ENCODE measurements at places on chromosomes 3 and 15.
A peak's percentile ranks its signal among the peaks of the same experiment; 100 is the strongest.

DNA sequence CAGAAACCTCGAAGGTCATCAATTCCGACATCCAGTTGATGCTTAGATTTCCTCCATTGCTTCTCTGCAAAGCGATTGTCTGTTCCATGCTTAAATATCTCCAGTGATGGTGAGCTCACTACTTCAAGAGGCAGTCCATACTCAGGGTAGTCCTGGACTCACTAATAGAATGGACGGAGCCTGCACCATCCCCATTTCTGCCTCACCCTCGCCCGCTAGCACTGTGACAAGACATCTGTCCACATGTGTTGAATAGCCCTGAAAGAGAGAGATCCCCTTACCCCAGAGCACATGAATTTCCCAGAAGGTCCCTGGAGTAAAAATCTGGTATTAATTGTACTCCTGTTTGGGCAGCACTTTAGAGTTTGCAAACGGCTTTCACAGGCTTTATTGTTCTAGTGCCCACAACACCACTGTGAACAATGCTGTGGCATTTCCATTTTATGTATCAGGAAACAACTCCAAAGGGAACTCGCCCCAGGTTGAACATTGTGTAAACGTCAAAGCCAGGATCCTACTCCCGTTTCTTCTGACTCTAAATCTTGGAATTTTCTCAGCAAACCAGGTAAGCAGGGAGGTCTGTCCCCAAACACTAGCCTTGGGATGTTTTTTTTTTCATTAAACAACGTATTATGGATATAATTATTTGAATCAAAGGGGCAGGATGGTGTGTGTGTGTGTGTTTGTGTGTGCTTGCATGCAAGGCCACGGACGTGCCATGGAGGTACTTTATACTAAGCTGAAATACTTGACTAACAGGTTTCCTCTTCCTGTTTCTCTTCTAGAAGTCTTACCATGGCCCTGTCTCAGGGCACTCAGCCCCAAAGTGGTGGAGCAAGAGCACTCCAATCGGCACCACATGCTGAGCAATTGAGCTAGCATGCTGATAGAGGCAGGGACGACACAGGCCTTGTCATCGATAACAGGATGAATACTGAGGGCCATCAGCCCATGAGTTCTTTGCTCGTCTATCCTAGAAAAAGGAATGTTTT lies 198.3 kb downstream of the OPA1 start:
- H3K36me3 ChIP-seq, result no peaks in the 10 kb centered on the region
- H3K4me3 ChIP-seq, result no peak overlapping the region
- H3K27me3 ChIP-seq, result peaks cover 42% of the 10 kb centered on the region
- no peaks in the 10 kb centered on the region for H3K4me1 ChIP-seq
- no peak for ATAC-seq
- H3K27ac ChIP-seq, result no peak overlapping the region

DNA sequence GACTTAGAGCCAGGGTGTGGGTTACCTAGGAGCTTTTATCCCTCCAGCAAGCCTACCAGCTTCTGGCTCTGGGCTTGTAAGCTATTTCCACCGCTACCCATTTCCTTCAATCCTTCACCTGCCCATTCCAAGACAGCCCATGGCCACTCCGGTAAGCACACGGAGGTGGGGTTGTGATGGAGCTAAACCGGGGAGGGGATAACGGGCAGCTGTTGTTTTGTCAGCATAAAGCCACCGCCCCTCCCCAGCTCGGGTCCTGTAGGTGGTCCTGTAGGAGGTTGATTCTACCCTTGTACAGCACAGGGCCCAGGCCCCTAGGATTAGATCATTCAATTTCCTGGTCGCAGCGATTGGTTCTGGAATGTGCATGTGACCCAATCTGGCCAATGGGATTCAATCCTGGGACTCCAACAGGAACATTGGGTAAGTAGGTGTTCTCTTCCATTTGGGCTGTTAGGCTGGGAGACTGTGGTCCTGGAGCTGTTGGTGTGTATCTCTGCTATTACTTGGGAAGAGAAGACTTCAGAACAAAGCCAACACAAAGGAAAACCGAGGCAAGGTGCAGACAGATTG lies 150.6 kb downstream of the RAB11A start:
- peaks cover 20% of the 10 kb centered on the region for H3K27me3 ChIP-seq
- no peaks in the 10 kb centered on the region for H3K36me3 ChIP-seq
- H3K4me3 ChIP-seq, result no peak overlapping the region

DNA sequence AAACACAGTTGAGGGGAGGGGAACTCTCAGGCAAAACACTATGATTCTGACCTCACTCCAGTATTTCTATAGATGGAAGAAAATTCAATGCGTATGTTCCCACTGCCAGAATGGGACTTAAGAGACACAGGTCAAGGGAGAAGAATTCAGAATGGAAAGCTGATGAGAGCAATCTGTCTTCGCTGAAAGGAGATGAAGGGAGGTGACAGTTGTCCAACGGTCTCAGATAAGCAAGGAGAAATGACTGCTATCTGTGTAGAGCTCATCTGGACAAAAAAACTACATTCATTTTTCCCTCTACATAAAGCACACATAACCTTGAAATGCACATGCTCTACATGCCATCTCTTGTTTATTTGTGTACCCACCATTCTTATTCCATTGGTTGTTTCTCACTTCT lies 405.1 kb downstream of the LSAMP start:
- no peaks in the 10 kb centered on the region for H3K36me3 ChIP-seq
- H3K27ac ChIP-seq, result no peak overlapping the region
- no peaks in the 10 kb centered on the region for H3K4me1 ChIP-seq
- no peak overlapping the region for H3K4me3 ChIP-seq

DNA sequence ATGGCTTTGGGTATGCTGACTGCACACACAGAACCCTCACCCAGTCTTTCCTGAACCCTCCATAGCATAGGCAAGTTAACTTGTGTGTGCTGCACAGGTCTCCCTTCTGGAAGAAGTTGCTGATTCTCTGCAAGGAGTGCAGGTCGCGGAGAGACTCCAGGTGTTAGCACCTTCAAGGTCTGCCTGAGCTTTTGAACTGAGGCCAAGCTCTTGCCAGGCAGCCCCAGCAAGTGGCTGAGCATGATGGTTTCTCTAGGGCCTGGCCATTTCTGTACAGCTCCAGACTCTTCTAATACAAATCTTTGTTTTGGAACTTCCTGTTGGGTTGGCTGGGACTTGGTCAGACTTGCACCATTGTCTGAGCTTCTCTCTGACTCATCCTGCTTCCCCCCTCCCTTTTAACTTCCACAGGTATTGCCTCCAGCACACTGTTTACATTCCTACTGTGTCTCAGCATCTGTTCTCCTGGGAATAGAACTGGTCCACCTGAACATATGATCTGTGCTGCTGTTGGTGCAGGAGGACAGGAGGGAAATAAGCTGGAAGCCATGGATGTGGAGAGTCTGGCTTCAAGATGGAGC lies 53.3 kb downstream of the KY start:
- H3K27me3 ChIP-seq, result peaks cover 7% of the 10 kb centered on the region
- H3K4me3 ChIP-seq, result no peak overlapping the region
- no peaks in the 10 kb centered on the region for H3K36me3 ChIP-seq
- ATAC-seq, result no peak
- no peaks in the 10 kb centered on the region for H3K4me1 ChIP-seq

GRCh38 chr3:65356331-65357248 lies 668.8 kb upstream of the ADAMTS9 start:
- H3K36me3 ChIP-seq, result no peaks in the 10 kb centered on the region

- no peak overlapping the region for H3K4me3 ChIP-seq
- H3K27me3 ChIP-seq, result no peaks in the 10 kb centered on the region
- no peak overlapping the region for H3K27ac ChIP-seq
- ATAC-seq, result no peak
- peaks cover 55% of the 10 kb centered on the region for H3K36me3 ChIP-seq
These were observed 33.4 kb upstream of the XRN1 start for GRCh38 chr3:142481196-142481595.

DNA sequence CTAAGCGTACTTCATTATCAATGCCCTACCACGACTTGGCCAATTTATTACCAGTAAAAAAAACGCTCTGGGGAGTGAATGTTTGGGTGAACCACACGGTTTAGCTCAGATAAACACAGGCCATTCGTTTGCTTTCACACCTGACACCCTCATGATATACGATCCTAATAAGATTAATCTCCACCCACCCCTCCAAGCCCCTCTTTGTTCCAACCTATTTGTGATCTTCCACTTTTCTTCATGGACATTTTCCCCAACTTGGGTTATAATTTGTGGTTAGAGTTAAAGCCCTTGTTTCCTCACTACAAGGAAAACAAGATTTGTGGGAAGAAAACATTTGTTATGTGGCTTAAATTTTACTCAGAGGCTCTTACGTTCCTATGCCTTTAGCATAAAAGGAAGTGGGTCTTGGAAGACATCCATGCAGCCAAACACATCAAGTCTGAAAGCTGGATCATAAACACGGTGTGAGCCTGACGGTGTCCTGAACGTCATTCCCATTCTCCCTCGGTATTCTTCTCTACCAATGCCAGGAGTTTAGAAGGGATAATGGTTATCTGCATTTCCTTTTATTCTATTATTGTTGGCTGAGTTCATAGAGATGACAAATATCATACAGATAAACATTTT lies 518.9 kb downstream of the NR2F2 start:
- peaks cover 4% of the 10 kb centered on the region for H3K4me1 ChIP-seq
- ATAC-seq, result no peak
- H3K27me3 ChIP-seq, result no peaks in the 10 kb centered on the region
- no peaks in the 10 kb centered on the region for H3K36me3 ChIP-seq

- no peaks in the 10 kb centered on the region for H3K36me3 ChIP-seq
- no peak overlapping the region for H3K4me3 ChIP-seq
- no peaks in the 10 kb centered on the region for H3K4me1 ChIP-seq
- no peak for ATAC-seq
- H3K27me3 ChIP-seq, result no peaks in the 10 kb centered on the region
These were observed 334.5 kb upstream of the BCHE start for GRCh38 chr3:166171695-166172094.

DNA sequence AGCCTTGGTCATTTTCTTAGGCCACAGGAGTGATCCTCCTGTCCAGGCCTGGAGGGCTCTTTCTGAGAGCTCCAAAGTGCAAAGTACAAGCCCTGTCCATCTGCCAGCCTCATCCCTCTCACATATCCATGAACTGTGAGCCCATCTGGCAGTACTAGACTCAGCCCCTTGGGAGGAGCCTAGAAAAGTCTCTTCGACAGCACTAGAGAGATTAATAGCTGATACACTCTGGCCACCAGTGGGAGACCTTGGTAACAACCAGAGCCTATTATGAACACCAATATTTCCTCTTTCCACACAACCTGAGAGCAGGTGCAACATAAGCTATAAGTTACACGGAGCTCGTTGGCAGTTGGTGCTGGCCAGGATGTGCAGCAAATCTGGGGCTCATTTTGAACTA lies 59.5 kb upstream of the DCLK3 start:
- H3K4me3 ChIP-seq, result no peak overlapping the region
- no peak overlapping the region for H3K27ac ChIP-seq
- H3K4me1 ChIP-seq, result no peaks in the 10 kb centered on the region
- no peaks in the 10 kb centered on the region for H3K27me3 ChIP-seq

DNA sequence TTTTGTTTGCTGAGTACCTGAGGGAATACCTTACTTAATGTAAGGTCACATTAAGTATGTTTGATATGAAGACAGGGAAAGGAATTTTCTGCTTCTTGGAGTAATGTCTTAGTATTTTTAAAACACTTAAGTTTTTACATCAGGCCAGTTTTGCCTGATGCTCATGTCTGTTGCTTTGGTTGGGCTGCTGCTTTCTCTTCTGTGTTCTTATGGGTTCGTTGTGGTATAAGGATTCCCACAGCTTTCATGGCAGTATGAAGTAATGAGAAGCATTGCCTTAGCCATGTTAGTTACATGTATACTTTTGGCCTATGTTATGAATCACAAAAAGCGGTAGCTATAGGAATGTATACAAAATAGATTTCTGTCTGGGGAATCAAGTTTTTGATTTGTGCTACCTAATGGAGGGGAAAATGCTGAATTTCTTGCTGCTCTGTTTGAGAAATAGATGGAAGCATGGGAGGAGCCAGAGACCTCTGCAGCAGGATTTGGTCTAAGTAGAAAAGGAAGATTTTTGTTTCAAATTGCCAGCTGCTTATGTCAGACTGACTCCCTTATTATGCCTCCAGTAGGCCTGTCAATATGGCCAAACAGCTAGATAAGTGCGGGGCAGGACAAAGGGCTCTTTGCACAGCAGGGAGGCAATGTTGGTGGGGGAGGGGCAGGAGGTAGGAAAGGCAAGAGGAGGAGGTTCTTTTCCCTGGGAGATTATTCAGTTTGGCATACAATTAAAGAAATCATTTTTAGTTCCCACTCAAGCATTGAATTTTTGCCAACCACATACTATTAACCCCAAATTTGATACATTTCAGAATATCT lies 5.2 kb downstream of the SETD5 start:
- H3K27ac ChIP-seq, result no peak overlapping the region
- peaks cover 41% of the 10 kb centered on the region for H3K4me1 ChIP-seq
- peak overlapping the region; percentile 98 for H3K4me3 ChIP-seq
- ATAC-seq, result no peak
- H3K27me3 ChIP-seq, result no peaks in the 10 kb centered on the region

- H3K36me3 ChIP-seq, result no peaks in the 10 kb centered on the region
- no peak for ATAC-seq
- no peak overlapping the region for H3K4me3 ChIP-seq
- H3K27me3 ChIP-seq, result no peaks in the 10 kb centered on the region
These were observed 166.6 kb downstream of the PLD1 start for GRCh38 chr3:171643681-171644080.

DNA sequence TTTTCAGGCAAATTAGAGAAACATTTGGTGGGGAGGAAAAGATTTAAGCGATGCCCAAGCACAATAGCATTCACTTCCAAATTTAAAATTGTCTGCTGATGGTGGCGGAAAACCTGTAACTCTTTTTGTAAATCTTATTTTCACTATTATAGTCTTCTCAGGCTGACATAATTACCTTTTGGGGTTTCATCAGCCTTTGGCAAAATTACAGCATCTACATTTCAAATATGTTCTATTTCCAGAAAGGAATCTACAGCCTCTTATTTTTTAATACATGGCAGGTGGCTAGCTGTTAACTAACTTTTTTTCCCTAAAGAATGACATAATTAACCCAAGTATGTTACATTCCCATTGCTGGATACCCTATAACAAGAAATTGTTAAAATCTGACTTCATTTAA lies 391.5 kb upstream of the CCDC54 start:
- no peaks in the 10 kb centered on the region for H3K36me3 ChIP-seq
- peaks cover 5% of the 10 kb centered on the region for H3K27me3 ChIP-seq
- H3K4me1 ChIP-seq, result no peaks in the 10 kb centered on the region
- H3K4me3 ChIP-seq, result no peak overlapping the region
- ATAC-seq, result no peak

DNA sequence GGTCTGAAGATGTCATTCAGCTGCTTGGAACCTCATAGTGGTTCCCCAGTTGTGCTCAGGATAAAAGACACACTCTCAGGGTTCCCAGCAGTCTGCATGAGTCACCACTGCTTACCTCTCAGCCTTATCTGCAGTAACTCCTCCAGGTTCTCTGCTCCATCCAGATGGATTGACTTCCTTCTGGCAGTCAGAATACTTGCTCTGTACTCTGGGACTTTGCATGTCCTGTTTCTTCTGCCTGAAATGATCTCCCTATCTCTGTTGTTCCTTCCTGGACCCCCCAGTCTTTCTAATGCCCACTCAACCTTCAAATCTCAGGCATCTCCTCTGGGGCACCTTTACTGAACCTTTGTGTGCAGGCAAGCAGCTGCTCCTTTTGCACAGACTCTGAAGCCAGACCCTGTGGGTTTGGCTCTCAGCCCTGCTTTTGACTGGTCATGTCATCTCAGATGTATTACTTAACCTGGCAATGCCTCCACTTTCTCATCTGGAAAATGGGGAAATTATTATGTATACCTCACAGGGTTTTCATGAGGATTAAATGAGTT lies 38.4 kb downstream of the ITPR1 start:
- peaks cover 5% of the 10 kb centered on the region for H3K4me1 ChIP-seq
- H3K4me3 ChIP-seq, result no peak overlapping the region
- ATAC-seq, result no peak
- peak overlapping the region; percentile 32 for H3K27ac ChIP-seq

Data from activated T-helper 17 cell treated with anti-CD3 and anti-CD28 coated beads, Interleukin-2, amount 50 U/mL, for 72 hours (primary cell).